ENCODE measurements at places on chromosomes 13 and 19. TPM values are rescaled to one million over a fixed set of nuclear protein-coding genes. Genes with fewer than 3 reads are reported as not detected.

DNA sequence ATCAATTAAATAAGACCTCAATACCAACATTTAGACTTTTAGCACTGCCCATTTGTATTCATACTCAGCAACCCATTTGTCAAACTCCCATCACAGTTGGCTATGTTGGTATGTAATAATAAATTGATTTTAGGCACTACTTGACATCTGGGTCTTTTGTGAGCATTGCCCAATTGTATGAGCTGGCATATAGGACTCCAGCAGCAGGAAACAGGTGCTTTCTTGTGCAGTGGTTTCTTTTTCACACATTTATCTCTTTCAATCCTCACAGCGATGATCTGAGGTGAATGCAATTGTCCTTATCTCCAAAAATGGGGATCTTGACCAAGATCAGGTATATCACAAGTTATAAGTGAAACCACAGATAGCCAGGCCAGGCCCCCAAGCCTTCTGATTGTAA lies 96.9 kb upstream of the OXGR1 start:
- no peak for DNase-seq

DNA sequence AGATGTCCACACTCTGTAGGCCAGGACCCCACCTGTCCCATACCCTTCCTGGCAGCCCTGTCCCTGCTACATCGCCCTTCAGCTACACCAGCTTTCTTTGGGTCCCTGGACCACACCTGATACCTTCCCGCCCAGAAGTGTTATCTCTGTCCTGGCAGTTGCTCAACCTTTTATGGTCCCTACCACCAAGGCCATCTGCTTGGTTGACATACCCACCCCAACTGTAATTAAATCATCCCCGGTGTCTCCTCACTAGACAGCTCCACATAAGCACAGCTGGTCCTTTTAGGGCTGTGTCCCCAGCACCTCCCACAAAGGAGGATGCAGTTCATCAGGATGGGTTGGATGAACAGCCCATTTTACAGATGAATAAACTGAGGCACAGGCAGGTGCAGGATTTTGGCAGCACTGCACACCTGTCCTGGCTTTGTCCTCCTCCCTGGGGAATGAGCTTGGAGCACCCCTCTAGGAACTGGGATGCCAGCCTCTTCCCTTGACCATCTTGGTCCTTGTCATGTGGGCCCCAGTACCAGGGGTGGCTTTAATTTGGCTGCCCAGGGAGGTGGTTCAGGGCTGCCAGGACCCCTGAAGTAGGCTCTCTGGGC lies 12.9 kb downstream of the NACC1 start:
- DNase-seq: no peak

- no peak for DNase-seq
Observed at GRCh38 chr19:50713556-50714236, 5.9 kb downstream of the SHANK1 start.

DNA sequence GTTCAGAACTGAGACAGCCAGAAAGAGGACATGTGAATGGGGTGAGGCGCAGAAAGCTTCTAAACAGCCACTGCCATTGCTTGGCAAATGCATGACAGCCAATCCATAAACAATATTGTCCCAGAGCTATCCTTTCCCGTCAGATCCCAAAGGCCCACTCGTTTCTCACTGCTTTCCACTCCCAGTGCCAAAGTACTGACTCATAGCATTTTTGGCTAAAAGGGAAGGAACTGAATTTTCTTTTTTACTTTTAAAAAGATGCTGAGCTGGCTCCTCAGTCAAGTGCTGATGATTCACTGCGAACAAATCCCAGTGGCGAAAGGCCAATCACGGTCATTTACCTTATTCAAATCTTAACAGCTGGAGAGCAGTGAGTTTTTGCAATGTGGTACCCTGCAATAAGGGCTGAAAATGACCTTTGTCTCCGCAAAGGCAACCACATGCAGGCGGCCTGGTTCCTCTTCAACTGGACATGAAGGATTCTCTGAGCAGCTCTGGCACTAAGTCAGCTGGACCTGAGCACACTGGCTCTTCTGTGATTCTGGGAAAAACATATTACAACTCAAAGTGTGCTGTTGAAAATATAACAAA lies 151.7 kb downstream of the DCLK1 start:
- peak; percentile 84 for DNase-seq

GRCh38 chr13:77980592-77980991 lies 62.0 kb upstream of the EDNRB start:
- DNase-seq: no peak

Gene KLK8
- not detected for total RNA-seq

Gene CPAMD8
- total RNA-seq: 14.9 TPM

All from uterus (tissue), 4 donors.